ENCODE measurements at places on chromosomes 13 and 19.

GRCh38 chr13:101331731-101332130, 84.6 kb downstream of the NALCN start:
- no peak for DNase-seq

- DNase-seq = no peak
These were observed 6.5 kb downstream of the HNRNPL start for GRCh38 chr19:38843175-38843758.

DNA sequence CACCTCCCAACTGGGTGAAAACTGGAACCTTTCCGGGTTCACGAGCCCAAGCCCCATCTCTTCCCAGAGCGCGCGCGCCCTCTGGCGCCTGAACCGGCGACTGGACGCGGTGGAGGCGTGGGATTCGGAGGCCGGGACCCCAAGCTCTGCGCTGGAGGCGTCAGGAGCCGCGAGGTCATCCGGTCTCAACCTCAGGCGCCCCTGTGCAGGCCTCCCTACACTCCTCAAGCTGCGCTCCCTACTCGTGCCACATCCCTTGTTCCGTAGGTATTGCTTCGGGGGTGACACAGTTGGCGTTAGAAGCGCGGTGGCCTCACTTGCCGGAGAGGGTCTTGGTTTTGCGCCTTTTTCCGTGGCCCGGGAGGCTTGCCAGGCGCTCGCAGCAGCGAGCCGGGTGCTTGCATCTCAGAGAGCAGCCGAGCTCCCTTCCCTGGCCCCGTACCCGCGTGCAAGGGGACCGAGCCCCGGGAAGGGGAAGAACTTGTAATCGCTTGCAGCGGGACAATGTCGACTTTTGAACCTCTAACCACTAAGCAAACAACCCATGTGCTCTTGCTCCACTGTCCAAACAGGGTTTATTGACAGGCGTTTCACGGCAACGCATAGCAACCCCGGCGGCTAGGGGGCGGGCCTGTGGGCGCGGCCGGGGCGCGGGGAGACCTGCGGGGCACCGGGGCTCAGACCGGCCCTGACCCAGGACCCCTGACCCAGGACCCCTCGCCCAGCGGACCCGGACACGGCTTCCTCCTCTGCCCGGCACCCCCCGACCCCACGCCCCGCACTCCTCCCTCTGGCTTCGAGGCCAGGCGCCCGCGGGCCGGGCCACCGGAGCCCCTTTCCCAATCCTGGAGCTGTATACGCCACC, 8.5 kb downstream of the CDX2 start:
- no peak for DNase-seq

- no peak for DNase-seq
These were observed 15.9 kb downstream of the BCAM start for GRCh38 chr19:44824761-44825160.

GRCh38 chr13:60398379-60398891, 1.4 kb downstream of the TDRD3 start:
- DNase-seq = no peak

DNA sequence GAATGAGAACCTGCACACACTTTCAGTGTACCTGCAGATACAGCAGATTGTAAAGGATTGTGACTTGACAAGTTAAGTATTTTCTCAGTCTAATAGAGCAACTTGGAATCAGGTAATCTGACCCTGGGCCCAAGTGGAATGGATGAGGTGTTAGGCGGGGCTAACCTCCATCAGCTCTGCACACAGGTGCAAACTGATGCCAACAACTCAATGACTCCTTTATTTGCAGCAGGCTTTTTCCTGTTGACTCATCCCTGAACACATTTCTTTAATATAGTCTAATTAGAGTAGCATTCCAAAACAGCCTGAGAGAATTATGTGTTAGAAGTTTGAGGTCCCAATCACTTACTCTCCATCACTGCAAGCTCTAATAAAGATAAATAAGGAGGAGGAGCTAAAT, 48.8 kb downstream of the TPT1 start:
- no peak for DNase-seq

GRCh38 chr19:52231154-52231910, 38.1 kb upstream of the ZNF766 start:
- no peak for DNase-seq
